ENCODE measurements at places on chromosomes 16 and 17.

DNA sequence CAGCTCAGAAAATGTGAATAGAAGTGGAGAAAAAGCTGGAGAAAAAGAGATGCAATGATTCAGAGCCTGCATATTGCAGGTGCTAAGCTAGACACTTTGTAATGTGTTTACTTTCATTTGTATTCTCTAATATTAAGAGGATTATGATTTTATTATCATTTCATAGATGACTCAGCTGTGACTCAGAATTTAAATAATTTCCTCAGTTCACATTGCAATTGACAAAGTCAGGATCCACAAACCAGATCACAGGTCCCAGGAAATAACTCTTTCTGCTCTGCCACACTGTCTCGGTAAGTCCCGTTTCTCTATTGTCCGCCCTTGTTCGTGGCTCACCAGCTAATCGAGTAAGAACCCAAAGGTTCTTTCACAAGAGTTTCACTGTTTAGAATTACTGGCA, 235.4 kb upstream of the MON1B start:
- no peak overlapping the region for H3K27ac ChIP-seq
- no peaks in the 10 kb centered on the region for H3K36me3 ChIP-seq
- peaks cover 1% of the 10 kb centered on the region for H3K27me3 ChIP-seq
- no peak overlapping the region for H3K4me3 ChIP-seq

- H3K36me3 ChIP-seq, result no peaks in the 10 kb centered on the region
- H3K4me1 ChIP-seq, result no peaks in the 10 kb centered on the region
- H3K4me3 ChIP-seq, result no peak overlapping the region
- H3K27me3 ChIP-seq, result no peaks in the 10 kb centered on the region
- no peak for DNase-seq
- no peak overlapping the region for H3K27ac ChIP-seq
Observed at GRCh38 chr17:36147601-36148000, 28.8 kb downstream of the TBC1D3B start.

- no peaks in the 10 kb centered on the region for H3K36me3 ChIP-seq
- DNase-seq, result no peak
- H3K27me3 ChIP-seq, result peaks cover 3% of the 10 kb centered on the region
- H3K4me3 ChIP-seq, result no peak overlapping the region
- H3K4me1 ChIP-seq, result peaks cover 21% of the 10 kb centered on the region
Observed at GRCh38 chr17:43784068-43784467, 3.8 kb downstream of the CFAP97D1 start.

- peaks cover 11% of the 10 kb centered on the region for H3K27me3 ChIP-seq
- H3K27ac ChIP-seq, result no peak overlapping the region
- peak; percentile 14 for DNase-seq
Observed at GRCh38 chr16:74309789-74310781, 13.5 kb downstream of the PSMD7 start.

DNA sequence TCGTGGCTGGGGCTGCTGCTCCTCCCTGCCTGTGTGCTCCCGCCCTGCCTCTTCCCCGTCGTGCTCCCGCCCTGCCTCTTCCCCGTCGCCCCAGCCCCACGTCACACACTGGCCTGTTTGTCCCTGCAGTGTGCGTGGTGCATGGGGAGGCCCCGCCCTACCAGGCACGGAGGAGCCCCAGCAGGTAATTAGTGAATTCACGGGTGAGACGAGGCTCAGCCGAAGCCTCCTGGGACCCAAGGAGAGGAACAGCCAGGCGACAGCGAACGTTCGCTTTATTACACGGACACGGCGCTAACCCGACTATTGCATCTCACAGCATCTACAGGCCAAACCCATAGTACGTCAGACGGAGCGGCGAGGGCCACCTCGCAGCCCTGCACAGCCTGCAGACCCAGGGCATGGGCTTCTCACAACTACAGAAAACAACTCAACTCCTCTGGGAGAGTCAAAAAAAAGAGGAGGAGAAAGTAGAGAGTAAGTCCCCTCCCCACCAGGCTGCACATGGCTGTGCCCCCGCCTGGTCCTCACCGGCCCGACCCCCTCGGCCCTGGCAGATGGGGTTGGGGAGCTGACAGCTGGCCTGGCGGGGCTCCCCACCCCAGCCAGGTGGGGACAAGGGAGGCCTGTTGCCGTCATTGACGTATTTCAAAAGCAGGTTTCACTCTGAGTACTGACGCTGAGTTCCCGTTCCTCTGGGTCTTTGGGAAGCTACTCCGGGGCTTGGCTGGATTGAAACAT, 4.3 kb upstream of the PABPN1L start:
- no peak for DNase-seq
- peaks cover 1% of the 10 kb centered on the region for H3K27me3 ChIP-seq
- no peak overlapping the region for H3K4me3 ChIP-seq
- no peak overlapping the region for H3K27ac ChIP-seq

DNA sequence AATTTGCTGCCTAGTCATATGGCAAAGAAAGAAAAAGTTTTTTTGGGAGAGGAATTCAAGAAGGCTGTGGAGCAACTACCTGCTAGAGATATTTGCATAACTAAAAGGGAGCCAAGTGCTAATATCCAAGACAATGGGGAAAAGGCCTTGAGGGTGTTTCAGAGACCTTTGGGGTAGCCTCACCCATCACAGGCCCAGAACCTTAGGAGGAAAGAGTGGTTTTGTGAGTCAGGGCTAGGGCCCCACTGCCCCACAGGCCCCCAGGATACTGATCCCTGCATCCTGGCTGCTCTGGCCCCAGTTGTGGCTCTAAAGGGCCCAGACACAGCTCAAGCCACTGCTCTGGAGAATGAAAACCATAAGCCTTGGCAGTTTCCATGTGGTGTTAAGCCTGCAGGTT, 41.9 kb upstream of the SDK2 start:
- no peak overlapping the region for H3K27ac ChIP-seq
- DNase-seq, result no peak
- no peaks in the 10 kb centered on the region for H3K36me3 ChIP-seq
- H3K4me1 ChIP-seq, result no peaks in the 10 kb centered on the region
- H3K27me3 ChIP-seq, result peaks cover 5% of the 10 kb centered on the region

- peak overlapping the region; percentile 78 for H3K4me3 ChIP-seq
- H3K4me1 ChIP-seq, result peaks cover 3% of the 10 kb centered on the region
- H3K27ac ChIP-seq, result peak overlapping the region; percentile 48
- DNase-seq, result no peak
- H3K27me3 ChIP-seq, result peaks cover 23% of the 10 kb centered on the region
Observed at GRCh38 chr16:3730161-3731125, 13.1 kb upstream of the TRAP1 start.

GRCh38 chr17:50049636-50050035, 6.3 kb upstream of the ITGA3 start:
- peaks cover 4% of the 10 kb centered on the region for H3K4me1 ChIP-seq
- H3K27me3 ChIP-seq, result peaks cover 13% of the 10 kb centered on the region
- H3K36me3 ChIP-seq, result no peaks in the 10 kb centered on the region
- H3K4me3 ChIP-seq, result no peak overlapping the region

DNA sequence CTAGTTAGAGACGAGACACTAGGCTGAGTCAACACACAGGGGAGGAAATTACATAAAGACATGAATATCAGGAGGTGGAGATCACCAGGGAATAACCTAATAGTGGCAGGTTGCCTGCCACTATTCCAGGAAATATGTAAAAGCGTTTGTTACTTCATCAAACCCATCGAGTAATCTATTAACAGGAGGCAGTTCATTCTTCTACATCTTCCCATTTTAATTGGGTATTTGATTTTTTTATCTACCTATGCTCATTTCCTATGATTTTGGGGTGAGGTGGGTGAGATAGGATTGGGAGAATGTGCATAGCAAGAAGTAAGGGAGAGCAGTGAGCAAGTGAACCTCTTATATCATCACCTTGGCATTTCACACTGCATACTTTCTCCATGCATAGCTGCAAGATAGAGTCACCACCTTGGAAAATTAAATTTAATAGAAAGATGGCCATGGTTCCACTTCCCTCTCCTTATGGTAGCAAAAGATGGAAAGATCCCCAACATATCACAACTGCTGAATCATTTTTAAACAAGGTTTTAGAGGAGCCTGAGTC, 312.2 kb downstream of the TMEM114 start:
- peaks cover 2% of the 10 kb centered on the region for H3K4me1 ChIP-seq
- no peak overlapping the region for H3K4me3 ChIP-seq
- no peak for DNase-seq
- H3K27me3 ChIP-seq, result no peaks in the 10 kb centered on the region

DNA sequence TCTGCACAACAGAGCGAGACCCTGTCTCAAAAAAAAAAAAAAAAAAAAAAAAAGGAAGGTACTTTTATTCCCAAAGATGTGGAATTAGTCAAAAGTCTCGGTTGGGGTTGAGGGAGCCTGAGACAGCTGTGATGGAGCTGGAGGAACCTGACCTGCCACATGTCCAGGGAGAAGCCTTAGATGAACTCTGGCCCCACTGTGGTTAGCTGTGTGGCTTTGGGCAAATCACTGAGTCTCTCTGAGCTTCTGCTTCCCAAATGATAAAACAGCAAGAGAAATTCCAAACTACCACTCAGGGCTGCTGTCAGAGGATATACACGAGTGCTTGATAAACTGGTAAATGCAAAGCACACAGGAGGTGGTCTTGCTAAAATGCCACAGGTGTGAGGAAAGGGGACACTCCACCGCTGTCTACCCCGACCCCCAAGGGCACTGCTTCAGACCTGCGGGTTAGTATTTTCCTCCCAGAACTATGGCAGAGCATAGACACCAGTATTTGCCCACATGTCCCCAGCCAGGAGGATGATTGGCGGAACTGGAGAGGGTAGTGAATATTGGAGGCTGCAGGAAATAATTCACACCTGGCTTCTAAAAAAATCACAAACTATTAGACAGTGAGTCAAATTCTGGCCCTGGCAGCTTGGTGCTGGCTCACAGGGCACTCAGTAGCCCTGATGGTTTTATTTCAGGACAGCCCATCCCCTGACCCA, 14.7 kb downstream of the DRC3 start:
- no peak for DNase-seq
- H3K4me1 ChIP-seq, result no peaks in the 10 kb centered on the region
- no peak overlapping the region for H3K4me3 ChIP-seq
- peaks cover 4% of the 10 kb centered on the region for H3K27me3 ChIP-seq

- H3K27ac ChIP-seq, result no peak overlapping the region
- H3K36me3 ChIP-seq, result no peaks in the 10 kb centered on the region
- H3K27me3 ChIP-seq, result peaks cover 4% of the 10 kb centered on the region
- H3K4me1 ChIP-seq, result no peaks in the 10 kb centered on the region
Observed at GRCh38 chr17:31511195-31511578, 119.7 kb downstream of the RAB11FIP4 start.

DNA sequence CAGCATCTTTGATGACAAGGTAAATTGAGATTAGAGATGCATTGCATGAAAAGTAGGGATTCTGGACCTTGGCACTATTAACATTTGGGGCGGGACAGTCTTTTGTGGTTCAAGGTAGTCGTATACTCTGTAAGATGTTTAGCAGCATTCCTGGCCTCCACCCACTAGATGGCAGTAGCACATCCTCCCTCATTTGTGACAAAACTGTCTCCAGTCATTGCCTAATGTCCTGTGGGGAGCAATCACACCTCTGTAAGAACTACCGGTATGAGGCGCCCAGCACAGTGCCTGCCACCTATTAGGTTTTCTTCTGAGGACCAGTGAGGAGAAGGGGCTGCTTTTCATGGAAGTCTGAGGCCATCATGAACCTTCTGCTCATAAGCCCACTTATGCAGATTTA, 180.8 kb downstream of the RBFOX1 start:
- no peaks in the 10 kb centered on the region for H3K27me3 ChIP-seq
- peaks cover 3% of the 10 kb centered on the region for H3K36me3 ChIP-seq
- H3K27ac ChIP-seq, result no peak overlapping the region

DNA sequence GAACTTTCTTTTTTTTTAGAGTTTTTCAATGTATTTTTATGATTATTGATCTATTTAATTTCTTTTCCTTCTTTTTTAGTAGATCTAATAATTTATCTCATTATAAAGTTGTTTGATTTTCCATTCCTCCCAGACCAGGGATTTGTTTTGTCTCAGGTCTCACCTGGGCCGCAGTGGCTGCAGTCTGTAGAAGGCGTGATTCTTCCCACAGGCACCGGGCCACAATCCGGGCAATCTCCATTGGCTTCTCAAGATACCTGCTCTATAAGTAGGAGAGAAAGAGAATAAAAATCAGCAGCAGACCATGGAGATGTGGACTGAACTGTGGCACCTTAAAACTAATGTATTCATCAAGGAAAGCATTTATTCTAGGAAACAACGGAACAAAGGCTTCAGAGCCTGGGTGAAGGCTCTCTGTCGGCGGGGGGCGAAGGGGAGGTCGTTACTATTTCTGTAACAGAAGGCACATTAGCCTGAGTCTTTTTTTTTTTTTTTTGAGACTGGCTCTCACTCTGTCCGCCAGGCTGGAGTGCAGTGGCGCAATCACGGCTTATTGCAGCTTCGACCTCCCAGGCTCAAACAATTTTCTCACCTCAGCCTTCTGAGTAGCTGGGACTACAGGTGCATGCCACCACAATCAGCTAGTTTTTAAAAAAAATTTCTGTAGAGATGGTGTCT, 42.7 kb downstream of the STAT3 start:
- peak overlapping the region; percentile 59 for H3K4me3 ChIP-seq
- H3K27me3 ChIP-seq, result no peaks in the 10 kb centered on the region
- H3K27ac ChIP-seq, result no peak overlapping the region
- no peak for DNase-seq
- peaks cover 37% of the 10 kb centered on the region for H3K36me3 ChIP-seq

DNA sequence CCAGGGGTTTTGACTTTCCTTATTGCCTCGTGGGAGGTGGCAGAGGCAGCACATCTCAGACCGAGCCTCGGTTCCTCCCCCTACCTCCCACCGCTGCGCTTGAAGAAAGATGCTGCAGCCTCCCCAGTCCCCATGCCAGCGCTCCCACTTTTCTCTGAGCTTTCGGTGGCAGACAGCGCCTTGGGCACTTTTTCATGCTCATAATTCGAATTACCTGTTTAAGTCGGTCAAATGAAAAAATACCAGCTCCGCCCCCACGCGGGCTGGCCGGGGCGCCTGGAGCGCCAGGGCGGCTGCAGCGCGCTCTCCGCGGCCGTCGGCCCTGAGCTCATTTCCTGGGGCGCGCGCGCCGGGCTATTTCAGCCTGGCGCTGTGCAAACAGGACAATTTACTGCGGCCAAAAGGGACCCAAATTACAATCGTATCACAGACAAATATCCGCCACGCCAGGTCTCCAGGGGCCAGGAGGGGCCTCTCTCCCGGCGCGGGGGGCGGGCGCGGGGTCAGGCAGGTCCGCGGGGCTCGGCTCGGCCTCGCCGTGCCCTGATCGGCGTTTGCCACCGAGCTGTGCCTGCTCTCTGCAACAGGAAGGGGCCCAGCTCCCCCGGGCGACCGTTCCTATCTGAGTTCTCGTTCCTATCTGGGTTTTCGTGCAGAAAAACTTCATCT, 45.0 kb downstream of the SOST start:
- H3K27ac ChIP-seq, result peak overlapping the region; percentile 37
- peaks cover 59% of the 10 kb centered on the region for H3K4me1 ChIP-seq
- peaks cover 7% of the 10 kb centered on the region for H3K36me3 ChIP-seq
- DNase-seq, result peak; percentile 51
- peak overlapping the region; percentile 52 for H3K4me3 ChIP-seq

GRCh38 chr16:85544016-85544415, 69.1 kb upstream of the GSE1 start:
- H3K27me3 ChIP-seq, result peaks cover 4% of the 10 kb centered on the region
- peaks cover 13% of the 10 kb centered on the region for H3K4me1 ChIP-seq
- no peak overlapping the region for H3K4me3 ChIP-seq
- no peak for DNase-seq
- H3K36me3 ChIP-seq, result peaks cover 4% of the 10 kb centered on the region

GRCh38 chr16:73526011-73526804, 478.3 kb upstream of the ZFHX3 start:
- H3K36me3 ChIP-seq, result no peaks in the 10 kb centered on the region
- DNase-seq, result no peak
- H3K4me3 ChIP-seq, result no peak overlapping the region
- H3K27me3 ChIP-seq, result peaks cover 2% of the 10 kb centered on the region
- no peaks in the 10 kb centered on the region for H3K4me1 ChIP-seq

Data from endothelial cell (in vitro differentiated cells).